ENCODE measurements at places on chromosomes 16 and 17.

- DNase-seq: peak; percentile 100
Observed at GRCh38 chr17:81044764-81045589, 10.0 kb downstream of the BAIAP2 start.

DNA sequence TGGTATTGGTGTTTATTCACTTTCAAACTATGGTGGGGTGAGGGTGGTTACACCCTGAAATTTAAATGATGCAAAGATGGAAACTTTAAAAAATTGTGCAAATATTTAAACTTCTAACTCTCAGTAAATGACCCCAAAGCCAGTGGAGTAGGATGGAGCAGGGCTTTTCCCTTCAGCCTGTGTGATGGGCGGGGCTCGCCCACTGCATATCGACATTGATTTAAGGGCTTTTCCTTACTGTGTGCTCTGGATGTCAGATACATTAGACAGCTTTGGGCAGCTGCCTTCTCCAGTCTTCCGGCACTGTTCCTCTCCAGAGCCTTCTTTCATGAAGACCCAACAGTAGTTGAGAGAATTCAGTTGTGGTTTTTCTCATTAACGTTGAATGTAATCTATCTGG is 99.9 kb downstream of the SPECC1 start:
- DNase-seq: no peak

DNA sequence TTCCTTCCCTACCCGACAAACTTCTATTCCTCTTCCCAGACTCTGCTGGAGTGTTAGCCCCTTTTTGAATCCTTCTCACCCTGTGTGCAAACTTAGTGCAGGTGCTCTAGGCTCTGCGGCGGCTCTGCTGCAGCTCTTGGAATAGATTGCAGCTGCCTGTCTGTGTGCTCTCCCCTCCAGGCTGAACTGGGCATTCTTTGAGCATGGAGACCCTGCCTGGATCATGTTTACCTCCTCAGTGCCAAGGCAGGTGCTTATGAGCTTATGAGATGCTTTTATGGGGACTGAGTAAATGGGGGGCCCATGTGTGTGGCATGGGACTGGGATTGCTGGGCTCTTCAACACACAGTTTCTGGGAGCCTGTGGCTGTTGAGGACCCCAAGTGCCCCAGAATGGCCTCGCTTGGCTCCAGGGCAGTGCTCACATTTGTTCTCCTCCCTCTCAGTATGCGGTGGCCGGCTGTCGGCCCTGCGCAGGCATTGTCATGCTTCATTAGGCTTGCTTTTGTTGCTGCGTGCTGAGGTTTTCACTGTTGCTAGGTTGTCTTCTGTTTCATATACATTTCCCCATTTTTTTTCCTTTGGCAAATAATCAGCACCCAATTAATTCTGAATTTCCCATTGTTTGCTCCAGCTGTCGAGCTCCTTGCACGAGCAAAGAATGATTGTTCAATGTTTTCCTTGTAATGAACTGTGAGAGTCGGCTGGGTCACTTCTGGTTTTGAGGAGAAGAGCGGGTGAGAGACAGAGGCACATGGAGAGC is 185.5 kb upstream of the NLRP1 start:
- peak; percentile 17 for DNase-seq

DNA sequence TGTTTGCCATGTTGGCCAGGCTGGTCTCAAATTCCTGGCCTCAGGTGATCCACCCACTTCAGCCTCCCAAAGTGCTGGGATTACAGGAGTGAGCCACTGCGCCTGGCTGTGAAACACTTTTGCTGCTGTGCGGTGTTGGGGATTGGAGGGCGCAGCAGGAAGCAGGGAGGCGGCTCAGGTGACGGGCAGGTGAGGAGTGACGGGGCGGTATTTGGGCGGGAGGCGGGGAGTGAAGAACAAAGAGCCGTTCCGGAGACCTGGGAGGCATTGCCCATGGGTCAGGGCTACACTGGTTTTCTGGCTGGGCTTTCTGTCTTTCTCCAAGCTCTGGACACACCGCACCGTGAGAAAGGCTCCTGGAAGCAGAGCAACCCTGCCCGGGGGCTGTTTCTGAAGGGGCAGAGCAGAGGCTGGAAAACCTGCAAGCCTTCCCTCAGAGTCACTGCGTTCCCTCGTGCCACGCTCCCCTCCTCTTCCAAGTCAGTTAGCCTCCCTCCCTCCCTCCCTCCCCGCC is 22.1 kb downstream of the CRISPLD2 start:
- no peak for DNase-seq
